Effector memory CD4-positive, alpha-beta T cell (primary cell): ENCODE measurements at places on chromosomes 6 and 20.

DNA sequence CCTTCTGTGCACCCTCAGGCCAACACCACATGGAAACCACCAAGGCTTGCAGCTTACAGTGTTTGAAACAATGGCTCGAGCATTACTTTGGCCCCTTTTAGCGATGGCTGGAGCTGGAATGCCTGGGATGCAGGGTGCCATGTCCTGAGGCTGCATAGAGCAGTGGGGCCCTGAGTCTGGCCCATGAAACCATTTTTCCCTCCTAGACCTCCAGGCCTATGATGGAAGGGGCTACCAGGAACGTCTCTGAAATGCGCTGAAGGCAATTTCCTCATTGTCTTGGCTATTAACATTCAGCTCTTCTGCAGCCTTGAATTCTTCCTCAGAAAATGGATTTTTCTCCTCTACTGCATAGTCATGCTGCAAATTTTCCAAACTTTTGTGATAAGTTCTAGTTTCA is 29.9 kb upstream of the SERINC1 start:
- H3K36me3 ChIP-seq: no peaks in the 10 kb centered on the region
- H3K4me1 ChIP-seq: no peaks in the 10 kb centered on the region
- no peaks in the 10 kb centered on the region for H3K27me3 ChIP-seq
- no peak overlapping the region for H3K4me3 ChIP-seq
- DNase-seq: no peak

GRCh38 chr6:158662954-158663624 is 13.2 kb downstream of the SYTL3 start:
- no peak overlapping the region for H3K27ac ChIP-seq
- H3K4me1 ChIP-seq: peaks cover 7% of the 10 kb centered on the region
- no peak overlapping the region for H3K4me3 ChIP-seq
- H3K36me3 ChIP-seq: peaks cover 51% of the 10 kb centered on the region
- DNase-seq: no peak

GRCh38 chr6:121608270-121608669 is 172.8 kb downstream of the GJA1 start:
- no peak overlapping the region for H3K4me3 ChIP-seq
- H3K27me3 ChIP-seq: no peaks in the 10 kb centered on the region
- DNase-seq: no peak
- H3K36me3 ChIP-seq: no peaks in the 10 kb centered on the region

GRCh38 chr6:167528239-167528638 is 203.4 kb downstream of the TTLL2 start:
- H3K4me3 ChIP-seq: no peak overlapping the region
- H3K4me1 ChIP-seq: no peaks in the 10 kb centered on the region
- no peak for DNase-seq
- H3K36me3 ChIP-seq: no peaks in the 10 kb centered on the region

- no peak for DNase-seq
- H3K27me3 ChIP-seq: no peaks in the 10 kb centered on the region
- no peak overlapping the region for H3K27ac ChIP-seq
- H3K4me3 ChIP-seq: no peak overlapping the region
- H3K36me3 ChIP-seq: no peaks in the 10 kb centered on the region
Measured at GRCh38 chr6:32436995-32437836, 2.5 kb upstream of the HLA-DRA start.

DNA sequence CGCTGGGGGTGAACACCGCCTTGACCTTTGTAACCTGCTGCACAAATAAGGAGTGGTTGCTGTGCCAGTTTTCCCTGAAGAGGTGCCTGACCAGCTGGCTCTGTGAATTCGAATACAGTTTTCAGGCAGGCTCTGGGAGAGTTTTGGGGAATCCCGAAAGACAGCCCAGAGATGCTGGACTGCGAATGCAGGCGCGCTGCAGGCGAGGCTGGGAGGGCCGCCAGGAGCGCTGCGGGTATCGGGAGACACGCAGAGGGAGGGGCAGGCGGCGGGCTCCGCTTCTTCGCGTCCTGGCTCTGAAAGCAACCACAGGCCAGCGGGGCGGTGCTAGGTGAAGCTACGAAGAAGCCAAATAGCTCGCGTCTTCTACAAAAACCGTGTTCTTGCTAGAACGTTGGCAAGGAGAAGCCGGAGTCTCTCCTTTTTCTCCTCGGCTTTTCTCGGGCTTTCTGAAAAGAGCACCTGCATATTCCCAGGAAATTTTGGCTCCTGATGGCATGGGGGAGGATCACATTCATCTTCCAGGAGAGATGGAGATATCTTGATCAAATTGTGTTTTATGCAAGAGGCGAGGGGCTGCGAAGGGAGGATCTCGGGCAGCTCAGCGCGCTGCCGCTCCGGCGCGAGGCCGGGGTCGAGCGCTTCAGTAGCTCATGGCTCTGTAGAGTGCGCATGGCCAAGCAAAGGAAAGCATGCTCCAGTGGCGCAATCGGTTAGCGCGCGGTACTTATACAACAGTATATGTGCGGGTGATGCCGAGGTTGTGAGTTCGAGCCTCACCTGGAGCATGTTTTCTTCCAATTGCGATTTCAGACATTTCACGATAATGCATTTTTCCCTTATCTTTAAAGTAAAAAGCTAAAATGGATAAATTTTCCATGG is 158.1 kb upstream of the ZNF184 start:
- H3K36me3 ChIP-seq: no peaks in the 10 kb centered on the region
- no peak overlapping the region for H3K27ac ChIP-seq
- H3K4me1 ChIP-seq: peaks cover 4% of the 10 kb centered on the region
- H3K4me3 ChIP-seq: no peak overlapping the region
- peaks cover 6% of the 10 kb centered on the region for H3K27me3 ChIP-seq

DNA sequence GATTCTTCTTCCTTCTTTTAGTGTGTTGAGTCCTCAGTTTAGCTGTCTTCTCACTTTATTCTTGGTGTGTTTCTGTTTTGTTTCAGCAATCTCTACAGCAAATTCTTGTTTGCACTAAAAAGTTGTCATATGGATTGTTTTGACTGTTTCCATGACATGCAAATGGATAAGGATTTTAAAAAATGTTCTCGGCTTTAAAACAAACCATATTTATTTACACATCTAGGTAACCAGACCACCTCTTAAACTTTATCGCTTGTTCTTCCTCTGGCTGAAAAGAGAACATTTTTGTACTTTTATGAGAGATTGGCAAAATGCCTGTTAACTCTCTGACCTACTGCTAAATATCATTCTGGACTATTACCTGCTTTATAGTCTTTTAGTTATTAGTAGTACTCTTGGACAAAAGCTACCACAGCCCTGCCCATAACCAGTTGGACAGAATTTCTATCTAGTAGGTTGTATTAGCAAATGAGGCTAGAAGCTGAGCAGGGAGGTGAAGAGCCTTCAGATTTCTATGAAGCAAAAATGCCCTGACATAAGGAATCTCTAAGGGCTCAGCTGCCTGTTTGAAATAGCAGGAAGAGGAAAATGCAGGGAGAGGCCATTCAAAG is 268.3 kb downstream of the CD109 start:
- H3K27me3 ChIP-seq: no peaks in the 10 kb centered on the region
- H3K36me3 ChIP-seq: no peaks in the 10 kb centered on the region
- H3K4me3 ChIP-seq: no peak overlapping the region
- DNase-seq: no peak
- H3K4me1 ChIP-seq: no peaks in the 10 kb centered on the region
- no peak overlapping the region for H3K27ac ChIP-seq

- H3K4me1 ChIP-seq: no peaks in the 10 kb centered on the region
- no peaks in the 10 kb centered on the region for H3K27me3 ChIP-seq
- peaks cover 83% of the 10 kb centered on the region for H3K36me3 ChIP-seq
- no peak overlapping the region for H3K27ac ChIP-seq
Measured at GRCh38 chr6:106563614-106564013, 65.7 kb downstream of the RTN4IP1 start.

GRCh38 chr20:8726460-8726859 is 342.4 kb upstream of the PLCB4 start:
- H3K4me1 ChIP-seq: no peaks in the 10 kb centered on the region
- H3K27me3 ChIP-seq: no peaks in the 10 kb centered on the region
- no peaks in the 10 kb centered on the region for H3K36me3 ChIP-seq
- H3K4me3 ChIP-seq: no peak overlapping the region
- no peak for DNase-seq
- no peak overlapping the region for H3K27ac ChIP-seq

- peaks cover 18% of the 10 kb centered on the region for H3K36me3 ChIP-seq
- DNase-seq: no peak
- H3K4me3 ChIP-seq: no peak overlapping the region
- no peaks in the 10 kb centered on the region for H3K27me3 ChIP-seq
- peaks cover 38% of the 10 kb centered on the region for H3K4me1 ChIP-seq
Measured at GRCh38 chr20:31711179-31712111, 11.2 kb downstream of the BCL2L1 start.

GRCh38 chr20:24305371-24305770 is 164.1 kb upstream of the SYNDIG1 start:
- no peak overlapping the region for H3K27ac ChIP-seq
- DNase-seq: no peak
- H3K36me3 ChIP-seq: no peaks in the 10 kb centered on the region

DNA sequence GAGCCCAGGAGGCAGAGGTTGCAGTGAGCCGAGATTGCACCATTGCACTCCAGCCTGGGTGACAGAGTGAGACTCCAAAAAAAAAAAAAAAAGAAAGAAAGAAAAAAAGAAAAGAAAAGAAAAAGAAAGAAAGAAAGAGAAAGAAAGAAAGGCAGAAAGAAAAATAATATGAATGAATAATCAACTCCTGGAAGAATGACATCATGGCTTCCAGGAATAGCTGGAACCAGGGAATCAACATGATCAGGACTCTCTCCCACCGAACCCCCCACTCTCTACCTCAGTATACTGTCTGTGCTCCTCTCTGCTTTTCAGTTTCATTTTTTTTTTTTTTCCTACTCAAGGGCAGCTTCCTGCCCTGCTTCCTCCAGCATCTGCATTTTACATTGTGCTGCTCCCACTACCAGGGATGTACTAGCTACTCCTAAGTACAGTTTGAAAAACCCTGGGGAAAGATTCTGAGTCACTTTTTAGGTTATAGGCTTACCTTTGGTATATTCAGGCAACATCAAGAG is 19.7 kb upstream of the MTCL3 start:
- H3K36me3 ChIP-seq: no peaks in the 10 kb centered on the region
- H3K27ac ChIP-seq: no peak overlapping the region
- no peaks in the 10 kb centered on the region for H3K27me3 ChIP-seq

DNA sequence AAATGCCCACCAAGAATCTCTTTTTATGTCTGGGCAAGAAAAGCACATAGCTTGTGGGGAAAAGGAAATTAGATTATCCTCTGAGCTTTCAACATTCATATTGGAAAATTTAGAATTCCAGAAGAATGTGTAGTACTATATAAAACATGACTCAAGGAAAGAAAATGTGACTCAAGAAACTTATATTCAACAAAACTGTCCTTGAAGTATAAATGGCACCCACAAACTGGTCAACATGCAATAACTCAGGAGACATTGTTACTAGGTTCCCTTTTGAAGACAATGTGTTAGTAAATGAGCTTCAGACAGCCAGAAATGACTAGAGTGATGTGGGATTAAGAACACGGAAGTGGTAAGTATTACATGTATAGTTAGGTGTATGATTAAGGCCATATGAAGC is 26.1 kb upstream of the TINAG start:
- H3K4me3 ChIP-seq: no peak overlapping the region
- H3K36me3 ChIP-seq: no peaks in the 10 kb centered on the region
- H3K4me1 ChIP-seq: no peaks in the 10 kb centered on the region
- DNase-seq: no peak
- no peak overlapping the region for H3K27ac ChIP-seq

- H3K27me3 ChIP-seq: no peaks in the 10 kb centered on the region
- no peaks in the 10 kb centered on the region for H3K36me3 ChIP-seq
- no peak overlapping the region for H3K27ac ChIP-seq
- no peak overlapping the region for H3K4me3 ChIP-seq
- no peaks in the 10 kb centered on the region for H3K4me1 ChIP-seq
- DNase-seq: no peak
Measured at GRCh38 chr20:7723284-7723683, 217.0 kb downstream of the HAO1 start.

DNA sequence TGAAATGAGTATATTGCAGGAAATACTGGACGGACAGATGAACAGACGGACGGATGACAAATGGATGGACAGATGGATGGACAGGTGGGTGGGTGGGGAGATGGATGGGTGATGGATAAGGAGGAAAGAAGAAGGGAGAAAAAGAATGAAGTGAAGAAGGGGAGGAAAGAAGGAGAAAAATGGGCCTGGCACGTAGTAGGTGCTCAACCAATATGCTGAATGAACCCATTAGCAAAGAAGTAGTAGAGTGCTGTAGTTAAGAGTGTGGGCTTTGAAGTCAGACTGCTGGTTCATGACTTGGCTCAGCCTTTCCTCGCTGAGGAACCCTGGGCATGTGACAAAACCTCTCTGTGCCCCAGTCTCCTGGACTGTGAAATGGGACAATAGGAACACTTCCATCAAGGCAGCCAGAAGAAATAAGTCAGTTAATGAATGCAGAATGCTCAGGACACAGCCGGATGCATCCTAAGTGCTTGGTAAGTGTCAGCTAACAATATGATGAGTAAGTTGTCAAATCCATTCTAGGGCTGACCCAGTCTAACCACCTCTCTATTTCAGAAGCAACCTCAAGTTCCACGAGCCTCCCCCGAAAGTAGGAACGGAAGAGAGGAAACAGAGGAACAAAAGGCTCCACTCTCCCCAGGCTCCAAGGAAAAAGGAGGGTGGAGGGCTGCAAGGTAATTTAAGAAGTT is 37.9 kb downstream of the PREX1 start:
- no peaks in the 10 kb centered on the region for H3K27me3 ChIP-seq
- H3K27ac ChIP-seq: no peak overlapping the region
- no peak overlapping the region for H3K4me3 ChIP-seq
- DNase-seq: no peak
- peaks cover 36% of the 10 kb centered on the region for H3K4me1 ChIP-seq

DNA sequence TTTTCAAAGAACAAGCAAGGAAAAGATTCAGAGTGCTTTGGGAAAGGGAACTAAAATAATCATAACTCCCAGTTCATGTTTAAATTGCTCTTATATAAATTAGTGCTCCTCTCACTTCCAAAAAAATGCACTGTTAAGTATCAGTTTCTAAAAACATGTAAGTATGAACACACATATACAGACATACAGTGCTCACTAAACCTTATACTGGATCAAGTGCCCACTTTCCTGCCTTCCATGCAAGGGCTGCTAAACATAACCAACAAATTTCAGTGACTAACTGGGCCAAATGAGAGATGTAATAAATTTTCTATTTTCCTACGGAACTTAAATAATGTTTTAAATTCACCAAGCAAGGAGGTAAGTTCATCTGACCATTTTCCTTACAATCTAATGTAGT is 6.4 kb downstream of the TFAP2A start:
- H3K4me3 ChIP-seq: no peak overlapping the region
- H3K27me3 ChIP-seq: peaks cover 32% of the 10 kb centered on the region
- no peaks in the 10 kb centered on the region for H3K36me3 ChIP-seq
- no peak overlapping the region for H3K27ac ChIP-seq
- DNase-seq: no peak

DNA sequence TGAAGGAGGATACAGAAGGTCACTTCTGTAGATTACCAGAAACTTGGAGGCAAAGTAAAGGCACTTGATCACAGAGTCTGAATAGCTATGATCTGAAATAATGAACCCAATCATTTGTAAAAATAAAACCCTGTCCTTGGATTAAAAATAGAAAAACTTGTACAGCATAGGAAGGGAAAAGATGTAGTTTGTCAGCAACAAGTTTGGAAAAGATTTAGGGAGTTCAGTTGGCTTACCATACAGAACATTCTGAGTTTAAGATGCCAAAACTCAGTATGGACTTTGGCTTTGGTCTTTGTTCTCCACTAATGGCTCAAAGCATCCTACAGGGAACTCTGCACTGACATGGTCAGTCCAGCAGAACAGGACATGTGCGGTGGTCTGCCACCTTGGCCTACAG is 240.6 kb downstream of the BCKDHB start:
- no peaks in the 10 kb centered on the region for H3K27me3 ChIP-seq
- no peak overlapping the region for H3K4me3 ChIP-seq
- no peaks in the 10 kb centered on the region for H3K36me3 ChIP-seq
- H3K4me1 ChIP-seq: no peaks in the 10 kb centered on the region
- DNase-seq: no peak

GRCh38 chr20:44071057-44071456 is 115.9 kb downstream of the JPH2 start:
- H3K4me3 ChIP-seq: no peak overlapping the region
- peaks cover 37% of the 10 kb centered on the region for H3K4me1 ChIP-seq
- no peaks in the 10 kb centered on the region for H3K36me3 ChIP-seq
- H3K27ac ChIP-seq: peak overlapping the region; percentile 59
- DNase-seq: no peak
